Activated naive CD4-positive, alpha-beta T cell treated with Interleukin-2 at 50 U/mL for 16 hours (primary cell): ENCODE measurements at places on chromosomes 6 and 20.
A peak's percentile ranks its signal among the peaks of the same experiment; 100 is the strongest.

- DNase-seq: peak; percentile 17
Observed at GRCh38 chr6:617456-618100, 39.3 kb downstream of the HUS1B start.

DNA sequence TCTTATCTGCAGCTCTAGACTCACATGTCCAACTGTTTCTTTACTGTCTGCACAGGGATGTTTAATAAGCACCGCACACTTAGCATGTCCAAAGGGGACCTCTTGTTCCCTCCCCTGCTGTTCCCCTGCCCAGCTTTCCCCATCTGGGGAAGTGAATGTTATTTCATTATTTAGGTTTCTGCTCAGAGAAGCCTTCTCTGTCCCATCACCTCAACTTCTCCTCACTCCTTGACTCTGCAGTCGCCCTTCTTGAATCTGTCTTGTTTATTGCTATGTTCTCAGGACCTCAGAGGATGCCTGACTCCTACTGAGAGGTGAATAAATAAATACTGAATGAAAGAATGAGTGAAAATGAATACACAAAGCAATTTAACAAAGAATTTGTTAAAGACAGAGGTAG, 121.0 kb downstream of the SASH1 start:
- no peak for DNase-seq

DNA sequence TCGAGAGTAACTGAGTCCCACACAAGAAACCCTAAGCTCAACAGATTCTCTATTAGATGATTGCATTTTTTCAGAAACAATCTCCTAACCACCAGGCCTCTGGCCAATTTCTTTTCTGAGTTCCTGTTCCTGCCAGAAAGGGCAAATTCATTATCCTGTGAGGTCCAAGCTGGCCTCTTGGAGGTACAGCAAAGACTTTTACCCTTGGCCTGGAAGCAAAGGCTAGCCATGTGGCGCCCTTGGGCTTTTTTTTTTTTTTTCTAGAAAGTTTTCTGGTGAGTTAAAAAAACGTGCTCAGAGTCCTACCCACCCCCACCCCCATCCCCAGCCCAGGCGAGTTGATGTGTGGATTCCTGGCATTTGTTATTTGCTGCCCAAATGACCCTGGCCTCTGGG, 59.0 kb upstream of the EEF1A1 start:
- DNase-seq: no peak

DNA sequence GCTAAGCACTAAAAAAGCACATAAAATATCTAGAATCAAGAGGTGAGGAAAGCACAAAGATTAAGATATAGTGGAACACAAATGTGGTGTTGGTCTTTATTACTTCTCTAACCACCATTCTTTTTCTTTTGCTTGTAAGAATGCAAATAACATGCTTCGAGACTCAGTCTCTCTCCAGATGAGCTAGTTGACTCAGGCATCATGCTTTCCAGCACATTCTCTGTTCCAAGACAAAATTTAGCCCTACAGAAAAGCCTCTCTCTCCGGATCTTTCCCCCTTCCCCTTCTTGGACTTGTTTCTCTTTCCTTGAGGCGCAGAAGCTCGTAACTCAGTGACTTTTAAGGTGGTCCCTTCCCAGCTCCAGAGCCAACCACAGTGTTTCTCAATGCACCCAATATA, 91.0 kb downstream of the FNDC1 start:
- no peak for DNase-seq

GRCh38 chr20:46174469-46175126, 56.5 kb downstream of the CD40 start:
- peak; percentile 74 for DNase-seq

GRCh38 chr6:128821116-128821515, 61.8 kb upstream of the LAMA2 start:
- no peak for DNase-seq

DNA sequence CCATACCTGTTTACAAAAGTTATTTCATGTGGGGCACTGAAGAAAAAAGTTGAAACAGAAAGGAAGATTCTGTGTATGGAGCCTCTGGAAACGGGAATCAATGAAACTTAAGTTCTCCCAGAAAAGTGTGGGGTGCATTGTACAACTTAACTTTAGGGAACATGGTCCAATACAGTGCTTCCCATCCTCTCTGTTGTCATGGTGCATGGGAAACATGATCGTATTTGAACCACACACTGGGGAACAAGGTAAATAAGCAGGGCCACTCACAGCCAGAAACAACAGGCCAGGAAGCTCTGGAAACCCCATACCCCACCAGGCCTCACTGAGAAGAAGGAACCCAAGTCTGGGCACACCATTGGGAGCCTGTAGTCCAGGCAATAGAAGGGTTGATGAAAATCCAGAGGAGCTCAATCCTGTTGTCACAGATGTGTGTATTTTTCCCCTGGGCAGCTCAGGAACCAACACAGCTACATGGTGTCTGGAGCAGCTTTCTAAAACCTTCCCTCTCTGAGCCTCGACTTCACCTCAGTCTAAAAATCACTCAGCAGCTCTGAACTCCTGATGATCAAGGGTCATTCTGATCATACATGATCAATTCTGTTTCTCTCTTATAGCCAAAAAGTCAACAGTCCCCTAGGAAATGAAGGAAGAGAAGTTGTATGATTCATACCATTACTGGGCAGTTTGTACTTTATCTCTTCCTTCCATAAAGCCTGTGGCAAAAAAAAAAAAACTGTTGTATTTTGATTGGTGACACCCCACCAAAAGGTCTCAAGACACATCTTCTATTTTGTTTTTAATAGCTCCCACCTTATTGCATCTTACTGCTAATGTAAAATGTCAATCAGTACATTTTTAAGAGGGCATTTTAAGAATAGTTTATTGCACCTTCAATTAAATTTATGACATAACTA, 198.5 kb upstream of the TAB2 start:
- no peak for DNase-seq

GRCh38 chr20:55701467-55701866, 303.9 kb downstream of the CBLN4 start:
- DNase-seq: no peak
